Right renal pelvis (tissue), 4 donors: ENCODE measurements at places on chromosomes 16 and 17.

GRCh38 chr16:53629151-53629550, 74.5 kb downstream of the RPGRIP1L start:
- DNase-seq = no peak

DNA sequence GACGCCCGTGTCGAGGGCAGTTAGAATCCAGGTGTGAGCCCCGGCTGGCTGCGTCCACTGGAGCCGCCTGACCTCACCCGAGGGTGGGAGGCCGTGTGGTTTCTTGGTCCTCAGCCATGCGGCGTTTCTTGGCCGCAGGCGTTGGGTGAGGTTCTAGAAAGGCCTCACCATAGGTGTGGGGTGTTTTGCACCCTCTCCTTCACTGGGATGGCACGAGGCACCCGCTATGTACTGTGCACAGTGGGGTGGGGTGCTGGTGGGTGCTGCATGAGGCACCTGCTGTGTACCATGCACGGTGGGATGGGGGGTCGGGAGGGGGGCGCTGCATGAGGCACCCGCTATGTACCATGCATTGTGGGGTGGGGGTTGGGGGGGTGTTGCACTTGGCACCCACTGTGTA, 169.6 kb downstream of the BANP start:
- DNase-seq = no peak

DNA sequence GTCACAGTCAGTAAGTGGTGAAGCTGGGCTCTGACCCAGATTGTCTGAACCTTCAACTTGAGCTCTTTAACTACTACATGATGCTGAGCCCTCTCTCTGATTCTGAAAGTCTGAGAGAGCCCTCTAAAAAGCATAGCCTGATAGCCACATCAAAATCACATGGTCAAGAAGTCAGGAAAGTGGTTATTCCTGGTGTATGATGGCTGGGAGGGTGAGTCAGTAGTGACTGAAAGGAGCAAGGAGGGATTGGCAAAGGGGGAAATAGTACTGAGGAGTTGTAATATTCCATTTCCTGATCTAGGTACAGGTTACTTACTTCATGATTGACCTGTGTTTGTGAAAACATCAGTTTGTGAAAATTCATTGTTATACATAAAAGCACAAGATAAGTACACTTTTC, 89.1 kb downstream of the SSH2 start:
- no peak for DNase-seq

GRCh38 chr16:2026461-2027023, at the start of gene NHERF2:
Gene NHERF2 (plus strand): TSS chr16:2026902. CDS start chr16:2027006, 104 bp downstream.
- DNase-seq = no peak
